ENCODE measurements at places on chromosomes 11 and 22.

- no peak for DNase-seq
Measured at GRCh38 chr11:102014756-102015155, 32.5 kb upstream of the CFAP300 start.

DNA sequence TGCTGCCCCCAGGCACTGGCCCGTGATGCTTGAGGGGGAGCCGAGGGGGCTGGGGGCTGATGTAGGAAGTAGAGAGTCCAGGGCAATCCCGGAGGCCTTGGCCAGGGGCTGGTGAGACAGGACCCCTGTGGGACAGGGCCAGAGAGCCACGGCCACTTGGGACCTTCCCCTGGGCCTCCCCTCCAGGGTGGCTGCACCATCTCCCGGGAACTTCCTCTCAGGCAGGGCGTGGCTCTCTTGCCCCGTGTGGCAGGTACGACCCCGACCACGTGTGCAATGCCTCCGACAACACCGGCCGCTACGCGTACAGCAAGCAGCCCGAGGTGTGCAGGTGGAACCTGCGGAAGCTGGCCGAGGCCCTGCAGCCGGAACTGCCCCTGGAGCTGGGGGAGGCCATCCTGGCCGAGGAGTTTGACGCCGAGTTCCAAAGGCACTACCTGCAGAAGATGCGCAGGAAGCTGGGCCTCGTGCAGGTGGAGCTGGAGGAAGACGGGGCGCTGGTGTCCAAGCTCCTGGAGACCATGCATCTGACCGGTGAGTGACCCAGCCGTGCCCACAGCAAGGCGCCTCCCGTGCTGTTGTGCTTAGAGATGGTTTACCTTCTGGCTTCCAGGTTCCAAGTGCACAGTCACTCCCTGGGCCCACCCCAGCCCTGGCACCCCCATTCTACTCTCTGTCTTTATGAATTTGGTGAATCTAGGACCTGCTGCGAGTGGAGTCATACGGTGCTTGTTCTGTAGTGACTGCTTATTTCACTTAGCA, 9.7 kb downstream of the SELENOO start:
- no peak for DNase-seq

DNA sequence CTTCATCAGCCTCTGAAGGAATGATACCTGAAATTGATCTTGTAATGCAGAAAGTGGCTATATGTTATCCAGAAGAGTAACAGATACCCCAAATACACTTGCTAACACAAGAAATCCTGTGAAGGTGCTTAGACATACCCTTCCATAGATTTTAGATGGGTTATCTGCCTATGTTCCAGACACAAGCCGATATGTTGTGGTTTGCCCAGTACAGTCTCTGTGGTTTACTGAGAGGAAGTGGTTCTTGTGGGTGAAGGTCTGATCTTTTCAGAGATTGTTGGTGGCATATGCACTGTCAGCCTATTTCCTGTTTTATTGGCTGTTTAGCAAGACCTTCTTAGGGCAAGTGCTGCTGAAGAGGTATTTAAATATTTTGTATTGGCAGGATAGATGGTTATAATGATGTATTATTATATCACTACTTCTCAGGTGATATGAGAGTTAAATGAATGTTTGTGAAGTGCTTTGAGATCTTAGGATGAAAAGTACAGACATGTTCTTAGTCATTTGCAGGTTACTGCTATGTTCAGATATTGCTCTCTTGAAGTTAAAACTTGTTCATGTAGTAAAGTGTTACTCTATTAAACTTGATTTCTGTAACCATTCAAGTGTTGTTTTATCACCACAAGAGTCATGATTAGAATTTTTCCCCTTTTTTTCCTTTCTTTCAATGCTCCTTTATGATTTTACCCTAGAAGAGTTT, 8.2 kb downstream of the ARHGEF12 start:
- DNase-seq, result no peak

- DNase-seq, result no peak
Measured at GRCh38 chr11:70108250-70108649, 30.1 kb downstream of the ANO1 start.

DNA sequence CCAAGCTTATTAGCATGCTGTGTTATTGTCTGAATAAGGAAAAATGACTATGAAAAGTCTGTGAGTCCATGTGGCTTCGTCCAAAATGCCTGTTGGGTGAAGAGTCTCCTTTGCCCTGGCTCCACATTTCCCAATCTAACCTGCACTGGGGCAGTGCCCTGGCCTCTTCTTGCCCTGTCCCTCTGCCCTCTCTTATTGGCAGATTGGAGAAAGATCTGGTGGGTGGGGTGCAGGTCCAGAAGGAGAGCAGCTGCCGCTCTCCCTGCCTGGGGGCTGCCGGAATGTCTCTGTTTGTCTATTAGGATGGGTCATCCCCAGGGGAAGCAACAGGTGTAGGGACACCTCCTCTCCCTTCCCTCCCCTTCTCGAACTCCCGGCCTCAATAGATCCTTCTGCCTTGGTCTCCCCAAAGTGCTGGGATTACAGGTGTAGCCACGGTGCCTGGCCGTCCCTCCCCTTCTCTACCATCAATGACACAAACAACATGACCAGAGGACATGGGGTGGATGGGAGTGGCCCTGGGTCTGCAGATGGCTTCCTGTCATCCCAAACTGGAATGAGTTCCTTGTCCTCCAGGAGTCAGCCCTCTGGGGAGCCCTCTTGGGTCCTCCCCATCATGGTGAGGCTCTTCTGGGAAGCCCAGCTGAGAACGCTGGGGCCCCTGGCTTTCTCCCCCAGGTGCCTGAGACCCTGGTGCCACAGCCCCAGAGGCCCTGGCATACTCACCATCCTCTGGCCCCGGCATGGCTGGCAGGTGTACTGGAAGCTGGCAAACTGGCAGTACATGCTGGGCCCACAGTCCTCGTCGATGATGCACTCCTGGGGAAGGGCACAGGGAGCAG, 40.5 kb downstream of the DKK3 start:
- DNase-seq, result no peak

GRCh38 chr22:22941831-22942510, 54.4 kb downstream of the IGLL5 start:
- DNase-seq, result no peak

GRCh38 chr22:48045369-48045768, 1282.9 kb downstream of the TBC1D22A start:
- DNase-seq, result no peak

DNA sequence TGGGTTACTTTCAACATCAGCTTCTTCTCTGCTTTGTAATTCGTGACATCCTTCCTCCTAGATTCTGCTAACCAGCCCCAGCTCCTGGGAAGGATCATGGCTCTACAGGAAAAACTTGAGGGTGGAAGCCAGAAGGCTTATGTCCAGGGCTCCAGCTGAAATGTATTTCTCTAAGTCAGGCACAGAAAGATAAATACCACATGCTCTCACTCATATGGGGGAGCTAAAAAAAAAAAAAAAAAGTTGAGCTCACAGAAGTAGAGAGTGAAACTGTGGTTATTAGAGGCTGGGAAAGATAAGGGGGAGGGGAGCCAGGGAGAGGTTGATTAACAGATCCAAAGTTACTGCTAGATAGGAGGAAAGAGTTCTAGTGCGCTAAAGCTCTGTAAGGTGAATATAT, 74.9 kb downstream of the DSCAML1 start:
- DNase-seq, result no peak

DNA sequence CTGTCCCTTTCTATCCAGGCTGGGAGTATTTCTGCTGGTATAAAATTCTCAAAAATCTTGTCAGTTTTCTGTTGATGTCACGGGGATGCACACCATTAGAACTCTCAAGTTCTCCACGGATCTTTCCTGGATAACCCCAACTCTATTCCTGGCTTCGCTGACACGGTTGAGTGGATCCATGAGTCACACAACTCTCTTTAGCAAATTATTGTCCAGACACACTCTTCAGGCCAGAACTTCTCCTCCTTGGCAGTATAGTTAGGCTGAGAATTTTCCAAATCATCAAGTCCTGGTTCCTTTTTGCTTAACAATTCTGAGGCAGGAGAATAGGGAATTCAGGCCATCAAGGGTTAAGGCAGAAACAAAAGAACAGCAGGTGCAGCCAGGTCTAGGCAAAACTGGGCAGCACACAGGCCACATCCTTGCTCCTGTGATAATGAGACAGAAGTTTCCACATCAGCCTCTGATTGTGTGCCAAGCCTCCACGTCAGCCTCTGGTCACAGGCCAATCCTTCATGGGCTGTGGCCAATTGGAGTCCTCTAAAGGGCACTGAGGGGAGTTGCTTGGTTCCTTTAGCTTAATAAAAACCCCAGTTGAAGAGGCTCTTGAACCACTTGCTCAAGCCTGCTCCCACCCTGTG, 5.7 kb upstream of the ACAT1 start:
- DNase-seq, result peak; percentile 73

- no peak for DNase-seq
Measured at GRCh38 chr22:20803696-20804324, 29.9 kb downstream of the SERPIND1 start.

DNA sequence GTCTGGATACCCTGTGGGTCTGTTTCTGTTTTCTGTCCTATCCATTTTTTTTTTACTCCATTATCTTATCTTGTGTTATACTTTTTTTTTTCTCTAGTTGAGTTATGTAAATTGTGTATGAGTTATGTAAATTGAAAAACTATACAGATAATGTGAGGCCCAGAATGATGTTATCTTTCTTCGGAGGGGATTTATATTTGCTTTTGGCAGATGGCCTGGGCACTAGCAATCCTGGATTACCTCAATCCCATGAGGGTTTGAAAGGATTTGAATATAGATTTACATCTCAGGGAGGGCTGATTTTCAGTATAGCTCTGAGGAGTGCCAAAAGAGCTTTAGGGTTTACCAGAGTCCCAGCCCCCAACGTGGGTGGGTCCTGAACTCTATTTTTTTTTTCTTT, 71.0 kb downstream of the CSTPP1 start:
- no peak for DNase-seq

DNA sequence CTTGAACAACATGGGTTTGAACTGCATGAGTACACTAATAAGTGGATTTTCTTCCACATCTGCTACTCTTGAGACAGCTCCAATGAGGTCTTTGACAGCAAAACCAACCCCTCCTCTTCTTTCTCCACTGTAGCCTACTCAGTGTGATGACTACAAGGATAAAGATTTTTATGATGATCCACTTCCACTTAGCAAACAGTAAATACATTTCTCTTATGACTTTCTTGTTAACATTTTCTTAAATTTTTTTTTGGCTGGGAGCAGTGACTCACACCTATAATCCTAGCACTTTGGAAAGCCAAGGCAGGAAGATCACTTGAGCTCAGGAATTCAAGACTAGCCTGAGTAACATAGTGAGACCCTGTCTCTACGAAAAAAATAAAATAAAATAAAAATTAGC, 9.9 kb upstream of the EIF4G2 start:
- no peak for DNase-seq

GRCh38 chr11:93614173-93614722, 47.2 kb upstream of the CEP295 start:
- no peak for DNase-seq

DNA sequence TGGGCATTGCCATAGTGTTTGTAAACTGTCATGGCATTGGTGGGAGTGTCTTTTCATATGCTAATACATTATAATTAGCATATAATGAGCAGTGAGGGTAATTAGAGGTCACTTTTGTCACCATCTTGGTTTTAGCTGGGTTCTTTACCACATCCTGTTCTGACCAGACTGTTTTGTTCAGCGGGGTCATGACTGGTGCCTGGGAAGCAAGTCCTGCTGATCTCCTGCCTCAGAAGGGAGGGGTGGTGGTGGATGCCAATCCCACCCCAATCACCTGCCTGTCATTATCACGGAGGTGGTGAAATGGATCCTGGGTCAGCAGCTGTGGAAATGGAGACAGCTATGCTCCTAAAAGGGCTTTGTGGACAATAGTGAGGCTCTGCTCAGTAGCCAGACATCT, 31.2 kb downstream of the IL18 start:
- DNase-seq, result no peak

DNA sequence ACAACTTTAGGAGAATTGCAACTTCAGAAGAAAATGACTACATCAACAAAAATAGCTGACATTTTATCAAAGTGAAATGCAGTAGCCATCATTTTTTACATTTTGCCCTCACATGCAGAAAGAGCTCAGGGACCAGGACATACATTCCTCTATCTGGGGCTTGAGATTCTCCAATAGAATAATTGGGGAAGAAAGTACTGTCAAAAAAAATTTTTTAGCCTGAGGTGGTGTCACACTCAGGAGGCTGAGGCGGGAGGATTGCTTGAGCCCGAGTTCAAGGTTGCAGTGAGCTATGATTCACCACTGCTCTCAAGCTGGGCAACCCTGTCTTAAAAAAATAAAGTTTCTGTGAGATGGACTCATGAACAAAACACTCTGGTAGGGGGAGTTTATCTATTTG, 32.2 kb upstream of the DEPDC7 start:
- DNase-seq, result no peak

Measured in NCI-H1436 (cell line).